ENCODE measurements at places on chromosomes 6 and 20.
A peak's percentile ranks its signal among the peaks of the same experiment; 100 is the strongest.

GRCh38 chr6:50843842-50844241 lies 25.2 kb downstream of the TFAP2B start:
- no peak for DNase-seq

GRCh38 chr20:47886454-47887041 lies 101.3 kb upstream of the SULF2 start:
- no peak for DNase-seq

DNA sequence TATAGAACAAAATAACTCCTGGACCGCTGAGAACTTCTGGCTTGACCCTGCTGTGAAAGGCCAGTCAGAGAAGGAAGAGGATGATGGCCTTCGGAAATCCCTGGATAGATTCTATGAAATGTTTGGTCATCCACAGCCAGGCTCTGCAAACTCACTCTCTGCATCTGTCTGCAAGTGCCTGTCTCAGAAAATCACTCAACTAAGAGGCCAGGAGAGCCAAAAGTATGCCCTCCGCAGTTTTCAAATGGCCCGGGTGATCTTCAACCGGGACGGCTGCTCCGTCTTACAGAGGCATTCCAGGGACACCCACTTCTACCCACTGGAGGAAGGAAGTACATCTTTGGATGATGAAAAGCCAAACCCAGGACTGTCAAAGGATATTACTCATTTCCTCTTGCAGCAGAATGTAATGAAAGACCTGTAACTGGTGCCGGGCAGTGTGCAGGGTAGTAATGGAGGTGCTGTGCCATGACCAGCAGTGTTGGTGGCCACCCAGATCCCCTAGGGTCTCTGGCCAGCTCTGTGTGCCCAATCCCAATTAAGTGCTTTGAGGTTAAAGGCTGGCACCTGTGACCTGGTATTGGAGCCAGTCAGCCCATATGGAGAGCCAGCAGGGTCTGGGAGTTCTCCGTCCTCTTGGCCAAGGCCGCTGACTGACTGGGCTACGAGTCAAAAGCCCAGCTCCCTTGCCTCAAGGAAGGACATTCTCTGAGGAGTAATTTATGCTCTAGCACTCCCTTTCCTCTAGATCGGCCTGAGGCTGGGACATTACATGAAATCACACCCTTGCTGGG lies 87.1 kb downstream of the TRMT6 start:
- peak; percentile 90 for DNase-seq

DNA sequence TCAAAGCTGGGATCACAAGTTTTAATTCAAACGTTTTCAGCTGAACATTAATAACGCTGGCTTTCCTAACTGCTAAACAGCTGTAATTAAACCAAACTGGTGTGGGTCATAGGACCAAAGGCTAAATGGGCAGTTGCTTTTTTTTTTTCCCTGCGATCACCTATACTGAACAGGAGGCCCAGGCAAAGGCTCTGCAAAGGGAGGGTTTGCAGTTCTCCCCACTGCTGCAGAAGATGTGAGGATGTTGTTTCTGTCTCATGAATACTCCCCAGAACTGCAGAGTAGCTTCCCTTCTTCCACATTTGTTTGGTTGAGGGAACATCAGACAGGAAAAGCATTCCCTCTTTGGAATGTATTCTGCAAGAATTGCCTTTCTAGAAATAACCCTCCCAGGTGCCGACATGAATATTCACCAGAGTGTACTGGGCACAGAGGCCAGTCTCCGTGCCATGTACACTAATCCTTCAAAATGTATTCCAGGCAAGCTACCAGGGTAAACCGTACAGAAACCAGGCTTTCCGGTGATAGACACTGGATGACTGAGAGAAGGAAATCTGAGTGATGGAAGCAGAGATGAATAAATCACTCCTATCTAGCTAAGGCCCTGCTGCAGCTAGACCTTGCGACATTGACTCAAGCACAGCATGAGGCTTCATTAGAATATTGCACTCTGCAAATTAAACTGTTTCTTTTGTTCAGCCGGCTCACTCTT lies 370.1 kb downstream of the BTBD9 start:
- DNase-seq = peak; percentile 69

DNA sequence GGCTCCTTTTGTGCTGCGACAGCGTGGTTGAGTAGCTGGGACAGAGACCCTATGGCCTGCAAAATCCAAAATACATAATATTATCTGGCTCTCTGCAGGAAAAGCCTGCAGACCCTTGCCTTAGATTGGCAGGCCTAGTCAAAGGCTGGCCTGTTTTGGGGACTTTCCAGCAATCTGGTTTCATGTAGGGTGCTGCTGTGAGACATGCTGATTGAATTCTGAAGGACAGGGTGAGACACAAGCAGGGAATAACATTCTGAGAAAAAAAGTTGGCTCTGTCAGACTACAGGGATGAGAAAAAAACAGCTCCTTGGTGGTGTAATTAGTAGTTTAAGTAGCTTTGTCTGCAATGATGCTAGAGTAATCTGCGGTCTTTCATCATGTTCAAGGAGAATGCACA lies 402.7 kb upstream of the AGPAT4 start:
- no peak for DNase-seq

DNA sequence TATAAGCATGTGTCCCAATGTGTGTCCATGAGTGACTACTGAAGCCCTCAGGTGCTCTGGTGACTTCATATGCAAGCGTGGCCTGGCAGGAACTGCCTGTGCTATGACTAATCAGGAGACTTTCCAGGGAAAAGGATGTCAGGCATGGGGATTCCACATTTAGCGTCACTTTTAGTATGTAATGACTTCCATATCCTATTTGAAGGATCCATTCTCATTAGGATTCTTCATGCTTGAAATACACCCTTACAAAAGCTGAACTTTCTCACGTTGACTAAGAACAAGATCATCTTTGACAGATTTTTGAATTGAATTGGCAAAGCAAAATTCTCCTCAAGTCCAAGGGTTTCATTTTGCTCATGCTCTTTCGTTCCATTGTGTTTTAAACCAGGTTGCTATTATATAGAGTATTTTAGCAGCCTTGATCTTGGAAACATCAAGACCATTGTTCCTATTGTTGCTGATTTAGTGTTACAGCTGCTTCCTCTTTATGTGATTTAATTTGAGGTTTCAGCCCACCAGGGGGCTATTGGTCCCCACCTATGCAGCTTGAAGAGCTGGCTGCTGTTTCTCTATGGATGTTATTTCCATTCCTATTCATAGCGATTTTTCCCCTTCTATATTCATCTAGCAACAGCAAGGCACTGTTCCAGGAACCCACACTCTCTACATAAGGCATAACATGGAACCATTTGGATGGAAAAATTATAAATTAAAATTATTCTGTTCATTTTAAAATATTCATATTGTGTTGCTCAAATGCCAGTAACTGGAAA lies 418.6 kb downstream of the CDKAL1 start:
- DNase-seq = peak; percentile 97

DNA sequence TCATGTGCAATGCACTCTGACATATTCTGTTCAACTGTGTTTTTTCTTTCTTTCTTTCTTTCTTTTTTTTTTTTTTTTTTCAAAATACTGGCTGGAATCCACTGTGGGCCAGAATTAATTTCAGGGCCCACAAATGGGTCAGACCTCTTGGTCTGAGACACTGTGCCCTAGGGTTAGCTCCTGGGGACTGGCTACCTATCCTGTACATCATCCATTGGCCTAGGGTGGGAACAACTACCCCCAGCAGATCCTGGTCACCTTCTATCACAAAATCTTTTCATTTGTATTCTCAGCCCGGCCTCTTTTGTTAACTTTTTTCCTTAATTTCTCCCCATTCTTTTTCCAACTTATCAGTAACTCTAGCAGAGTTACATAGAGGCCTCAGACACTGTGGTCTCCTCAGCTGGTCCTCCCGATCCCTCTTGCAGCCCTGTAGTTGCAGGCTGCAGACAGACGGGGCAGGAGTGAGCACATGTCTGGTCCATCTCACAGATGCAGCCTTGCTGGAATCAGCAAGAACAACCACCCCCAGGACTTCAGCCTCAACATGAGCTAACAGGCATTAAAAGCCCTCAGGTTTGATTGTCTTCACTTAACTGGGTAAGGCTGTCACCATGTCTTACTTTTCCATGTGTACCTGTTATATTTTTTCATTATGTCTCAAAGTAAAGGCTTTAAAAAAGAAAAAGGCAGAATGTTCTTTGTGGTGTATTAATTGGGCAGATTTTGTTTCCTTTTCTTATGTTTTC lies 41.3 kb downstream of the TXLNB start:
- peak; percentile 52 for DNase-seq
